Chondrocyte (in vitro differentiated cells): ENCODE measurements at places on chromosomes 3 and 15.

DNA sequence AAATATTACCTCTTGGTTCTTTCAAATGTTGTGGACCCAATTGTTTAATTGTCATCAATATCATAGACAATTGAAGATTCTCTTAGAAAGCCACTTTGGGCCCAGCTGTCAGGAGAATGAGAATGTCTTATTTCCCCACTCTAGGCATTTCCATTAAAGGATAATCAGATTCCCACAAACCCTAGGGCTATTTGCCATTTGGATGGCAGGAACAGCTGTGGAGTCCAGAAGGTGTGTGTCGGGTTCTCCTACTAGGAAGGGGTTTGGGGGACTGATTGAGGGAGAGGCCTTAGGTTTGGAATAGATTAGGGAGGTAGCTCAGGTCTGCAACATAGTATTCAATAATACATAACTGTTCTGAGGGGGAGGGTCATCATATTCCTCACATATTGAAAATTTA is 35.2 kb upstream of the PLSCR5 start:
- H3K27me3 ChIP-seq = no peaks in the 10 kb centered on the region
- H3K4me3 ChIP-seq = no peak overlapping the region
- no peaks in the 10 kb centered on the region for H3K4me1 ChIP-seq
- no peak for DNase-seq
- no peaks in the 10 kb centered on the region for H3K36me3 ChIP-seq

- peaks cover 18% of the 10 kb centered on the region for H3K4me1 ChIP-seq
- no peaks in the 10 kb centered on the region for H3K27me3 ChIP-seq
- H3K36me3 ChIP-seq = no peaks in the 10 kb centered on the region
- H3K4me3 ChIP-seq = no peak overlapping the region
- no peak for DNase-seq
These were observed 164.5 kb downstream of the PTPRG start for GRCh38 chr3:61725851-61726333.

- peaks cover 3% of the 10 kb centered on the region for H3K36me3 ChIP-seq
- H3K27ac ChIP-seq = peak overlapping the region; percentile 89
- DNase-seq = no peak
- peaks cover 45% of the 10 kb centered on the region for H3K4me1 ChIP-seq
- H3K4me3 ChIP-seq = no peak overlapping the region
These were observed 149.9 kb upstream of the RASGRP1 start for GRCh38 chr15:38714309-38715072.

DNA sequence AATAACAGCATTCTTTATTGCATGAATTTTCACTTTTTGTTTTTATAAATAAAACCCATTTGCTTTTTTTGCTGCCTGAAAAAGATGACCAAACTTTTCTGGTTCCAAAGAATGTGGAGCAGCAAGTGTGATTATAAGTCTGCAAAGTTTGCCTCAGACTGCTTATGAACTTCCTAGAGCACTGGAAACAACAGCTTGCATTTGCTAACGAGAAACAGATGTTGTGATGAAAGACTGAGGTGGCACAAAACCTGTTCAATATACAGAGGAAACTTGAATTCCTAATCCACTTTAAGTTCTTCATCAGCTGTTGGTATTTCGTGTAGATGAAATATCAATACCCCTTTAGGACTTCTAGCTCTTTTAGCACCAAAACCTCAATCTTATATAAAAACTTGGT is 9.3 kb downstream of the ZPLD1 start:
- H3K27me3 ChIP-seq = peaks cover 2% of the 10 kb centered on the region
- H3K27ac ChIP-seq = no peak overlapping the region
- DNase-seq = no peak
- H3K4me3 ChIP-seq = no peak overlapping the region
- no peaks in the 10 kb centered on the region for H3K4me1 ChIP-seq
- H3K36me3 ChIP-seq = no peaks in the 10 kb centered on the region

DNA sequence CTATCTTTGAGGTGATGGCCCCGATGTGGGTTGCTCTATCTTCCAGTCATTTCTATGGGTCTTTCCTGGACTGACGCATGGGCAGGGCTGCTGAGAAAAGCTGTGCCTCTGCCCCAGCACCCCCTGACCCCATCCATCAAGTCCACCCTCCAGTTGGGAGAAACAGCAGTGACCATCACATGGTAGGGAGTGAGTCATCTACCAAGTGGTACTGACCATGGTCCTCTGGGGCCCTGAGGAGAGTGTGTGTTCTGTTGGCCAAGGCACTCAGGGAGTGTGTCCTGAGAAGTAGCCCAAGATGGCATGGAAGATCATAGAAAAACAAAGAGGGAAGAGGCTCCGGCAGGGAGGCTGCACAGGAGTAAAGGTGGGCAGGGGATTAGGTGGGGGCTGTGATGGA is 1.6 kb upstream of the DNAH1 start:
- H3K27ac ChIP-seq = no peak overlapping the region
- no peak overlapping the region for H3K4me3 ChIP-seq
- peaks cover 3% of the 10 kb centered on the region for H3K36me3 ChIP-seq
- peaks cover 3% of the 10 kb centered on the region for H3K27me3 ChIP-seq
- peaks cover 4% of the 10 kb centered on the region for H3K4me1 ChIP-seq

GRCh38 chr3:14540821-14541385 is 761 bp upstream of the GRIP2 start:
- H3K27me3 ChIP-seq = peaks cover 5% of the 10 kb centered on the region
- H3K27ac ChIP-seq = no peak overlapping the region
- DNase-seq = peak; percentile 53
- H3K36me3 ChIP-seq = peaks cover 2% of the 10 kb centered on the region

GRCh38 chr3:2236203-2236602 is 137.5 kb downstream of the CNTN4 start:
- no peaks in the 10 kb centered on the region for H3K36me3 ChIP-seq
- H3K4me1 ChIP-seq = no peaks in the 10 kb centered on the region
- no peak overlapping the region for H3K27ac ChIP-seq
- no peaks in the 10 kb centered on the region for H3K27me3 ChIP-seq
- H3K4me3 ChIP-seq = no peak overlapping the region

DNA sequence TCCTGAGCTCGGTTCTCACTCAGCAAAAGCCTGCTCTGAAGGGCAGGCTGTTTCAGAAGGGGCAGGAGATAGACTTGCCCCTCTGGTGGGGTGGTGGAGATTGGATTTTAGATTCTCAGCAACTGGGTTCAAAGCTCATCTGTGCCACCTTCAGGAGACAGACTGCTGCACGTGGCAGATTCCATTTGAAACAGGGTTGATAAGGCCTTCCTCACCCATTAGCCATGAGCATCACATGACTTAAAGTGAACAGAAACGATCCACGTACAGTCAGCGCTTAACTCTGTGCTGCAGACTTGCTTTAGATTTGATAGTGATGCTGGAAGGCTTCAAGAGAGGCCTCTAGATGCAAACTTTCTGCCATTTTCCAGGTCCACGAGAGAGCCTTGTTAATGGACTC is 35.0 kb upstream of the MGLL start:
- H3K4me1 ChIP-seq = no peaks in the 10 kb centered on the region
- no peak overlapping the region for H3K4me3 ChIP-seq
- H3K36me3 ChIP-seq = no peaks in the 10 kb centered on the region
- no peak for DNase-seq
- no peaks in the 10 kb centered on the region for H3K27me3 ChIP-seq
- H3K27ac ChIP-seq = no peak overlapping the region

GRCh38 chr3:171678971-171679492 is 131.3 kb downstream of the PLD1 start:
- H3K27ac ChIP-seq = no peak overlapping the region
- no peaks in the 10 kb centered on the region for H3K4me1 ChIP-seq
- no peaks in the 10 kb centered on the region for H3K27me3 ChIP-seq
- DNase-seq = no peak
- H3K4me3 ChIP-seq = no peak overlapping the region

- H3K27me3 ChIP-seq = no peaks in the 10 kb centered on the region
- no peaks in the 10 kb centered on the region for H3K36me3 ChIP-seq
- no peak overlapping the region for H3K27ac ChIP-seq
- H3K4me1 ChIP-seq = peaks cover 45% of the 10 kb centered on the region
- no peak overlapping the region for H3K4me3 ChIP-seq
These were observed 16.1 kb downstream of the FGF7 start for GRCh38 chr15:49438962-49439631.

DNA sequence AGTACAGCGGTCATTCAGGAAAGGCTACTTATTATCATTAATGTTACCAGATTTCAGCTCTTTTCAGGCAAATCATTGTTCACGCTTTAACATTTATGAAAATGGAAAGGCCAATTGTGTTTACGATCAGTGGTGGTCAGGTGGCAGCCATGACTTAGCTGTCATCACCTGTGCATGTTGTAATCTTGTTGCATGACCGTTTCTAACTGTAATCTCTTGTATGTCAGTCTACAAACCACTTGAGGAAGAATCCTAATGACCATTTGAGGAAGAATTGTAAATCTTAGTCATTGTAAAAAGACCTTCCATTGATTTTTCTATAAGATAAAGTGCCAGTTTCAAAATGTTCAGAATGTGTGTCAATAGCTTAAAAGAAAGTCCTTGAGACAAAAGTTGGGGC is 100.4 kb downstream of the SERPINI1 start:
- no peak overlapping the region for H3K4me3 ChIP-seq
- H3K27me3 ChIP-seq = peaks cover 28% of the 10 kb centered on the region
- no peaks in the 10 kb centered on the region for H3K4me1 ChIP-seq
- H3K36me3 ChIP-seq = no peaks in the 10 kb centered on the region

GRCh38 chr15:77369168-77369567 is 50.7 kb downstream of the PEAK1 start:
- no peaks in the 10 kb centered on the region for H3K27me3 ChIP-seq
- H3K27ac ChIP-seq = no peak overlapping the region
- no peak overlapping the region for H3K4me3 ChIP-seq
- H3K4me1 ChIP-seq = peaks cover 40% of the 10 kb centered on the region

DNA sequence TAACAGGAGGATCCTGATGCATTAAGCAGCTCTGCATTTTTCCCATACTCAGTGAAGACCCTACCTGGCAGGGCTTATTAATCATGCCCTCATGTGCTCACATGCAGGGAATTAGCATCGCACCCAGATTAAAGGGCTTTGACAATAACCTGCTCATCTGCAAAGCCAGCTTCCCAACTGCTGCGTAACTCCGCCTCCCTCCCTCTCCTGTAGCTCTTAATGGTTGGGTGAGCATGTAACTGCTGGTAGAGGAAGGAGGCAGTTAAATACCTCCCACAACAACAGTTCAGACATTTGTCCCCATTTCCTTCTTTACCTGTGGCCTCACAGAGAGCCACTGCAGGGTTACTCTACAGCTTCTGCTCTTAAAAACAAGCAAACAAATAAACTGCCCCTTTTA is 203.6 kb upstream of the WNT5A start:
- peaks cover 1% of the 10 kb centered on the region for H3K36me3 ChIP-seq
- H3K27ac ChIP-seq = no peak overlapping the region
- H3K27me3 ChIP-seq = peaks cover 2% of the 10 kb centered on the region

DNA sequence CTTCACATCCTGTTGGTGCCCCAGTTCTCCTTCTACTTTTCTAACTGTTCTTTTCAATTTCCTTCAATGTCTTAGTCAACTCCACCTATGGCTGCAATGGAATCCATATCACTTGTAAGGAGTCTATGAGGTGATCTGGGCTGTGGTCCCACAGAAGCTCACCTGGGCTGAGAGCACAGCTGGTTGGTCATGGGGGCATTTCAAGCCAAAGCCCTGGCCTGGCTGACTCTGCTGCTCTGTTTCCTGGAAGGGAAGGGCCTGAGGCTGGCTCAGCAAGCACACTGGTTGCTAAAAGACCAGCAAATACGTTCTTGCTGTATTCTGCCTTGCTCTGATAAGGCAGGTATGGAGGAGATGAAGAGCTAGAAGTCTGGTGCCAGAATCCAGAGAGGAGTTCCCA is 29.0 kb downstream of the AMOTL2 start:
- no peaks in the 10 kb centered on the region for H3K27me3 ChIP-seq
- H3K4me1 ChIP-seq = peaks cover 42% of the 10 kb centered on the region
- no peak for DNase-seq
- H3K4me3 ChIP-seq = no peak overlapping the region
- no peak overlapping the region for H3K27ac ChIP-seq
- H3K36me3 ChIP-seq = peaks cover 8% of the 10 kb centered on the region

DNA sequence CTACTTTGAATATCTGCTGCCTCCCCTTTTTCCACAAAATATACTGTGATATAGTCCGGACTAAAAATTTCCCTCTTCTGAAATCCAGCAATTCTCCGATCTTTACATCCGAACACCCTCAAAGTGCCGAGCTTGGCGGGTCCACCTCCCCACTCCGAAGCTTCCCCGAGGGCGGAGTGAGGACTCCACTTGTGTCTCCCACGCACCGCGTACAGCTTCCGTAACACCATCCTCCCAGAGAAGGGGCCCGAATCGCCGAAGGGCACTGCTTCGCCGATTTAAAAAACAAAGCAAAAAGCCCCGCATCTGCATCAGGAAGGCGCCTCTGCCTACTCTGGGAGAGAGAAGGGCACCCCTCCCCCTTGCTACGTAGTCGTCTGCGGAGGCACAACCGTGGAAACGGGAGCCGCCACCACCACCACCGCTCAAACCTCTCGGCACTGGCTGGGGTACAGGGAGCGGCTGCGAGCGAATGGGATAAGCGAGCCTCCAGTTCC is 551 bp downstream of the NCBP2 start:
- DNase-seq = no peak
- peaks cover 46% of the 10 kb centered on the region for H3K4me1 ChIP-seq
- H3K4me3 ChIP-seq = peak overlapping the region; percentile 99
- H3K27me3 ChIP-seq = no peaks in the 10 kb centered on the region
- H3K27ac ChIP-seq = peak overlapping the region; percentile 98
- peaks cover 16% of the 10 kb centered on the region for H3K36me3 ChIP-seq

GRCh38 chr3:172061724-172062184 is 22.4 kb downstream of the FNDC3B start:
- H3K27me3 ChIP-seq = no peaks in the 10 kb centered on the region
- no peak overlapping the region for H3K4me3 ChIP-seq
- peak overlapping the region; percentile 72 for H3K27ac ChIP-seq
- H3K36me3 ChIP-seq = peaks cover 19% of the 10 kb centered on the region

DNA sequence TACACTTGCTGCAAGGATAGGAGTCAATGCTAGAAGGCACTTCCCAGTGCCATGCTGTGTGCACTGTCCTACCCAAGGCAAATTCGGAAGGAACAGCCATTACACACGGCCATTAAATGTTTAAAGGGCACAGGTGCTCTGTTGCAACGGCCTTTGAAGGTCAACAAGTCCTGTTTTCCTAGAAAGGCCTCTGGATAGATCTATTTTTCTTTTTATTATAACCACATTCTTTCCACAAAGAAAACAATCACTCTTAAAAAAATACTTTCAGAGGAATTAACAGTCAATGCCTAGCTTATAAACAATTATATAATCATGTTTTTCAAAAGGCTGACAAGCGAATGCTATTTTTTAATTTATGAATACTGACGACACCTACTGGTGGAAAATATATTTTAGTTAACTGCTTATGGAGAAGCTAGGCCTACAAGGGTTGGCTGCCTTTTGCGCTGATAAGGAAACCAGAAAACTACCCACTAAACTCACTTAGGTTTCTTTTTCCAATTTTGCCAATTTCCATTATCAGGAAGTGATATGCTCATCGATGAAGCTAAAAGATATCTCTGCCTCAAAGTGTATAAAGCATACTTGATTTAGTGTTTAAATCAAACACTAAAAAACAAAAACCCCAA is 2.4 kb downstream of the ARHGEF3 start:
- H3K36me3 ChIP-seq = no peaks in the 10 kb centered on the region
- no peak overlapping the region for H3K4me3 ChIP-seq
- H3K4me1 ChIP-seq = peaks cover 19% of the 10 kb centered on the region
- no peak for DNase-seq
- no peak overlapping the region for H3K27ac ChIP-seq
